ENCODE measurements at places on chromosomes 6 and 20.

- DNase-seq = no peak
These were observed 4.4 kb upstream of the CCDC28A start for GRCh38 chr6:138769102-138769676.

GRCh38 chr6:137452333-137452894, 41.8 kb downstream of the OLIG3 start:
- DNase-seq = peak; percentile 32

- DNase-seq = no peak
These were observed 28.3 kb downstream of the PARD6B start for GRCh38 chr20:50759678-50760077.

GRCh38 chr6:161477876-161478425, 204.1 kb upstream of the AGPAT4 start:
- DNase-seq = no peak

GRCh38 chr6:106749609-106750008, 120.2 kb downstream of the QRSL1 start:
- DNase-seq = peak; percentile 43

DNA sequence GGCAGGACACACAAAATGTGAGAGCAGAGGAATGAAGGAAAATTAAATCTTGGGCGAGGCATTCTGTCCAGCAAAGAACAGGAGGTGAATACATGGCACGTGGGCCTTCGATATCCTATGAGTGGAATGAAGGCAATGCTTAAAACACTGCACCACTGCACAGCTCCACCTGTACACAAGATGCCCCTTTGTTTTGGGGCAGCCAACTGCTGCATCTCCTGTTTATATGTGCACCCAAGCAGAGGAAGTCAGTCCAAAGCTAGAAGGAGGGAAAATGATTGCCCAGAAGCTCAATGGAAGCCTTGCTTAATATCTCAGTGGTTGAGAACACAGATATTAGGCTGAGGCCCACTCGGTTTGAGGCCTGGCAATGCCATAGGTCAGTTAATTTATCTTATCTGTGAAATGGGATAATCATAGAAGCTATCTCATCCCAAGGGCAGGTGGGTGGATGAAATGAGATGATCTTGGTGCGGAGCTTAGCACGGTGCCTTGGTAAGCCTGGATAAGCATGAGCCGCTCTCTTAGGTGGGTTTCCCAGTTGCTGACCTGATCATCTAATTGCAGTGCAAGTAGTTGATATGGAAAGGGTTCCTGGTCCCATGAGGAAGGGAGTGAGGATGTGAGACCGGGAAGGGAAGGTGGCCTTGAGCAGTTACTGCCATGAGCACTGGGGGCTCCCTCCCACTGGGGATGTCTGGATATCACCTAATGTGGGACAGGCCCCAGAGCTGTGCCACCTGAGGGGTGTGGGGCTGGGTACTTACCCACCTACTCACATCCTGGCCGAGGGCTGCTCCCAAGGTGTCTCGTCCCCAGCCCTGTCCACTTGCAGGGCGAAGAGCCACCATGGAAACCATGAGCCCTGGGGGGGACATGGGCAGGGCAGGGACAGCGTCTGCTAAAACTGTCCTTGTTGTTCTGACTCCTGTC, 9.9 kb downstream of the BANF2 start:
- no peak for DNase-seq

DNA sequence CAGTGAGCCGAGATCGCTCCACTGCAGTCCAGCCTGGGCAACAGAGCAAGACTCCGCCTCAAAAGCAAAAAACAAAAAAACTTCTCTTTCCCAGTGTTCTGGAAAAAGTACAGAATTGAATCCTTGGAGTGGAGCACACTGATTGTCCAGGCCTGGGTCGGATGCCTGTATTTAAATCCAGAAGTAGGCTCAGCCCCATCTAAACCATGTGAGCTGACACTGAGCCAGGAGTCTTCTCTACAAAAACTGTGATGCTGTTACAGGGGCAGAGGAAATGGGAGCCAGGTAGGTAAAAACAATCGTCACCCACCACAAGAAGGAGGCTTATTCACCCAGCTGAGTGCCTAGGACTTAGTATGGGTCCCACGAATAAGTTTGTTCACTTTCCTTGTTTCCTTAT, 43.0 kb upstream of the PTPN1 start:
- DNase-seq = no peak

GRCh38 chr6:64591676-64592036, 956.1 kb downstream of the PHF3 start:
- no peak for DNase-seq

DNA sequence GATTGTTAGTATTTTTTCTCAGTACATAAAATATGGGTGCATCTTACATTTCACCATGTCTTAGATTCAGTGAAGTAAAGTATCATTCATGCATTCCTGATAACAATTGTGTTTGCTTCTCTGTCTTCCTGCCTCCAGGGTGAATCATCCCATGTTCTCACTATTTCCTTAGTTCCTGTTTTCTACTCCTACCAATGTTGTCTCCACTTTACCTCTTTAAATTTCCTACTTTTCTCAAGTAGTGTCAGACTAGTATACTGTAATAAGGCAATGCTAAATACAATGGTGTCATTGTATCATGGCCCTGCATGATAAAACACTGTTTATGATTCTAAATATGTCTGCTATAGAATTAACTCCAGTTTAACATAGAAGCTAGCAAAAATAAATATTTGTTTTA, 37.4 kb upstream of the GABRR1 start:
- DNase-seq = no peak

DNA sequence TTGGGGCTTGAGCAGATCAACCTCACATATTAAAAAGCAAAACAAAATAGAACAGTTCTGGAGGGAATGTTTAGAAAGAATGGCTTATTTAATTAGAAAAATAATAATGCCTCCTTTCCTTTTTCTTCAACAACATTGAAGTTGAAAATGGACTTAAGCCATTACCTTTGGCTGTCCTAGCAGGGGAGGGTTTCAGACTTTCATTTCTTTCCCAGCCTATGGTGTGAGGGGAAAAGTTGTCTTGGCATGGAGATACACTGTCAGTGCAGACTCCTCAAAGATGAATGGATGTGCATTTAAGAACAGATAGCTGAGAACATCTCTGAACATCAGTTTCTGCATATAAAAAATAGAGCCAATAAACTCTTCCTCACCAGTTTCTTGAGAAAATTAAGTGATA, 169.5 kb downstream of the PAX1 start:
- DNase-seq = no peak

- peak; percentile 99 for DNase-seq
These were observed 25.3 kb downstream of the TBC1D7 start for GRCh38 chr6:13302751-13303667.

DNA sequence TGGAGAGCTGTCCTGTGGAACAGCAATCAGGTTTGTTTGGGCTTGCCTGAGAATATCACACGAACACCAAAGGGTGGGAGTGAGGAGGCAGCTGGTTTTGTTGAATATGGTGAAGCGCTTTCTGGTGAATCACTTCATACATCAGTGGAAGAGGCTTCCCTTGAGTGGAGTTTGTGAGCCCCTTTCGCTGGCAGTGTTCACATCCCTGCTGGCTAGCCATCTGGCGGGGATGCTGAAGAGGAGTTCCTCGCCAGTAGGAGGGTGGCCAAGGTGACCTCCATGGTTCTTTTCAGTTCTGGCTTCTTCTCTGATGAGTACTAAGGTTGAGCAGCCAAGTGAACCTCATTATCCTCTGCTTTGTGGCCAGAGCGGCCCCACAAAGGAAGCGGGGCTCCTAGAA, 37.7 kb upstream of the RNF8 start:
- no peak for DNase-seq

GRCh38 chr6:105189026-105189820, 9.4 kb upstream of the POPDC3 start:
- no peak for DNase-seq

- no peak for DNase-seq
These were observed 12.0 kb downstream of the STMN3 start for GRCh38 chr20:63641146-63641791.

DNA sequence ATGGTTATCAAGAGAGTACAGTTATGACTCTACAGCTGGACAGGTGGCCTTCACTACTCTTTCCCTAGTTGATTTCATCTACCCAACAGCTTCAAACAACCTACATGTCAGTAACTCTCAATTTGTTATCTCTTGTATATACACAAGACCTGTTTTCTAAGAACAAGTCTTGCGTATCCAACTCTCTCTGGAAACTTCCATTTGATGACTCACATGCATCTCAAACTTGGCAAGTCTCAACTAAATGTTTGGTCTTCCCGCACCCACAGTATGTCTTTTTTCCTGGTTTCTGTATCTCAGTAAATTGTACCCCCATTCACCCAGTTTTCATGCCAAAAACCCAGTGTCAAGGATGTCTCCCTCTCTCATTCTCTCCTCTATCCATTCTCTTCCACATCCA, 97.7 kb downstream of the BTBD9 start:
- no peak for DNase-seq

DNA sequence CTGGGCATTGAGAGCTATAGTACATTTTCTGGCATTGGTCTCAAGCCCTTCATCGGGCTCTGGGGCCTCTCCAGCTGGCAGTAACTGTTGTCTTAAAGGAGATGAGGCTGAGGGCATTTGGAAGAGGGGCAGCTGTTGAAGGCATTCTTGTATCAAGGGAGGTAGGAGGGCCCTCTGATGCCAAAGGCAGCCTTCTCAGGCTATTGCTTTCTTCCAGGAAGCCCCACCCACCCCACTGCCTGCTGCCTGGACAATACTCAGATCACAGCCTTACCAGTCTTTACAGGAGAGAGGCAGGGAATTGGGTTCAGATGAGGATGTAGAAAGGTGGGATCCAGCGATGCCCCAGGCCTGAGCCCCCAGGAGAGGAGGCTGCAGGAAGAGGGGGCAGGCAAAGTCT, 46.0 kb downstream of the CPXM1 start:
- DNase-seq = no peak

DNA sequence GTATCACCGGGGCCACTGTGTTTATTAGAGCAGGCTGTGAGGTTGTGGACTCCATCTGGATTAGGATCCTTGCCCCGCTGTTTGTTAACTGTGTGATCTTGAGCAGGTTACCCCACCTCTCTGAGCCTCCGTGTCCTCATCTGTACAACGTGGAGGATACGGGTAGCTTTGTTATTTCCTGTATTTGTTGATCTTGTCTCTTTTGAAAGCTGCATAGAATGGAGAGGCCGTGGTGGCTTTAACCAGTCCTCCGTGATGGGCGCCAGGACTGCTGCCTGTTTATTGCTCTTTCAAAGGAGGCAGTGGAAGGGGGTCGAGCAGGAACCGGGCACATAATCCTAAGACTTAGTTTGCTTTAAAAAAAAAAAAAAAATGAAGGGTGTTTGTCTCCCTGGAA, 22.9 kb downstream of the BCAS4 start:
- no peak for DNase-seq

- no peak for DNase-seq
These were observed 47.6 kb upstream of the NOTCH4 start for GRCh38 chr6:32271429-32271828.

GRCh38 chr20:8933381-8933807, 135.5 kb upstream of the PLCB4 start:
- no peak for DNase-seq

- DNase-seq = no peak
These were observed 78.9 kb downstream of the SLC35F1 start for GRCh38 chr6:117985916-117986315.

DNA sequence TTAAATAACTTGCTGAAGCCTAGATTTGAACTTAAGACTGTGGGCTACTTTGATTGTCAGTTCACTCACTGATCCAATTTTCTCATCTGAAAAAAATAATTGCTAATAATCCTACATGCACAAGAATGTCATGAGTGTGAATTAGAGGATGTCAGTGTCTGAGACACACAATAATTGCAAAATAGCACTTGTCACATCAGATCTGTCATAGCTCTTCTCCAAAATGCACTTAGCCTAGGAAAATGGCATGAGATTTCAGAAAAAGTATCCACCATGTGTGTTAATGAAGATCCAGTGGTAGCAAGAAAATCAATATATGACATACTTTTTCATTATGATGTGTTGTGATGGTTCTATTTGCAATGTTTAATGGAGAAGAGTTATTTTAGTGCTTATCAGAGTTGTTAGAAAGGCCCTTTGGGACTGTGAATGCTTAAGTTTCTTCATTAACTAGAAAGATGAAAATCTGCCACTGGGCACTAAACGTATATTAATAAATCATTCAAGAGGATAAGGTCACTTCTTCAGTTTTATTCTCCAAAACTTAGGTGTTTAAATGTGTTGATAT, 786.2 kb downstream of the C6orf118 start:
- DNase-seq = no peak

GRCh38 chr6:16741112-16742016, 19.9 kb downstream of the ATXN1 start:
- DNase-seq = peak; percentile 98

DNA sequence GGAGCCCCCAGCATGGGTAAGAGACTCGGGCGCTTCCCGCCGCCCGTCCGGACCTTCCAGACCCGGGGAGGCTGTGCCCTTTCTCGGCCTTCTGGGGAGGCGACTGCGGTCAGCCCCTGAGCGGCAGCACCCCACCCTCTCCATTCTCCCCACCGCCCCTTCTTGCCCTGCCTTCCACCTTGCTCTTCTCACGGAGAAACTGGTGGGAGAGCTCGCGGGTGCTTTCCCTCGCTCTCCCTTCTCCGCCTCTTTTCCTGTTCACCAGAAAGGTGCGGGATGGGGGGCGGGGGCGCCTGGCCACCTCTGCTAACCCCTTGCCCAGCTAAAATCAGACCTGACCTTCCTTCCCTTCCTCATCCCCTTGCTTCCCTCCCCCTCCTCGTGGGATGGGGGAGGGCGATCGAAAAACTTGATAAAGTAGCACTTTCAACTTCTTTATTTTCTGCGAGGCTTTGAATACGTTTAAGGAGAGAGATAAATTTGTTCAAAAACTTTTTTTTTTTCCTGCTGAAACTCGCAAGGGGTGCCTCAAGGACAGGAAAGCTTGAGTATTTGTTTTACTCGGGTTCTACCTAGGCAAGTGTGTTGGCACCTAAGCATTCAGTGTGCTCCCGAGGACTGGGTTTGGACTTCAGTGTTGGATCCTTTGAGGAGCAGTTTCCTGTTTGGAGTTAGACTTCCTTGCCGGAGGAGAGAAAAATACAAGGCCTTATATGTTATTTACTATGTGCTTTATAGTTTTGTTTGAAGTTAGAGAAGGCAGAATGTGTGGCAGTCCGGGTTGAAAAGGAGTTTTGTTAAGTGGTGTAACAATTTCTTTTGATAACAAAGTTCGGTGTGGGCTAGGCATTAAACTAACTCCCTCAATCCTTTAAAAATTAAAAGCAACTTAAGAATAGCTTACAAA, 897 bp downstream of the CD2AP start:
- peak; percentile 31 for DNase-seq

- DNase-seq = peak; percentile 15
These were observed 174.6 kb downstream of the KHDC1L start for GRCh38 chr6:73050706-73051105.

DNA sequence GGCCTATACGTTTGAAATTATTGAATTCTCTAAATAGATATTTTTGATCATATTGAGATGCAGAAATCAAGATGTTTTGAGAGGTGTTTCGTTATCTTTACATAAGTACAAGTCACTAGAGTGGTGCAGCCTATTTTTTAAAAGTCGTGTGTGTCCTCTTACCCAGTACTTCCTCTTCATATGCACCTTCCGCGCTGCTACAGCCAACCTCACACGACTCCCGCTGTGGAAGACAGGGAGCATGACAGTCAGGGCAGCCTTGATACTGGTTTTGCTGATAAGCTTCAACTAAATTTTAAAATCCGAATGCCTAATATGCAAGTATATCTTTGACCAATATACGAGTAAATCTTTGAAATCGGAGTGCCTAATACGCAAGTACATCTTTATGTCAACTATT, 16.3 kb downstream of the ROS1 start:
- no peak for DNase-seq

GRCh38 chr20:22584922-22585785, 782 bp upstream of the FOXA2 start:
- DNase-seq = no peak

Measured in fibroblast of skin of right biceps (primary cell).